ENCODE measurements at places on chromosomes 11 and 22. TPM values are rescaled to one million over a fixed set of nuclear protein-coding genes. Genes with fewer than 3 reads are reported as not detected.

DNA sequence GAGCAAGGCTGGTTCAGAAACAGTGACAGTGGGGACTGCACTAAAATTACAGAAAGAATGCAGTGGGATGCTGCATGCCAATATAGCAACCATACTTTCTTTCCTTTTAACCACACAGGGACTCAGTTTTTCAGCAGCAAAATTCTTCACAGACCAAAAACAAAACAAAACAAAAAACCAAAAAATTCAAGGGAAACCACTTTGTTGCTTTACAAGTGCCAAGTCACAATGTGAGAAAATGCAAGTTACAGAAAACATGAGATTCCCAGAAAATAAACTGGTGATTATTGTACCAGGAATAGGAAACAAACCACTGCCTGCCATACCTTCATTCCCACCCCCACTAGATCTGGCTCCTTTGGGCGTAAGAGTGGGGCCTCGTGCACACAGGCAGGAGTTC, 52.6 kb downstream of the TENM4 start:
- no peak for DNase-seq

The OR56B1 gene
- not detected for total RNA-seq

DNA sequence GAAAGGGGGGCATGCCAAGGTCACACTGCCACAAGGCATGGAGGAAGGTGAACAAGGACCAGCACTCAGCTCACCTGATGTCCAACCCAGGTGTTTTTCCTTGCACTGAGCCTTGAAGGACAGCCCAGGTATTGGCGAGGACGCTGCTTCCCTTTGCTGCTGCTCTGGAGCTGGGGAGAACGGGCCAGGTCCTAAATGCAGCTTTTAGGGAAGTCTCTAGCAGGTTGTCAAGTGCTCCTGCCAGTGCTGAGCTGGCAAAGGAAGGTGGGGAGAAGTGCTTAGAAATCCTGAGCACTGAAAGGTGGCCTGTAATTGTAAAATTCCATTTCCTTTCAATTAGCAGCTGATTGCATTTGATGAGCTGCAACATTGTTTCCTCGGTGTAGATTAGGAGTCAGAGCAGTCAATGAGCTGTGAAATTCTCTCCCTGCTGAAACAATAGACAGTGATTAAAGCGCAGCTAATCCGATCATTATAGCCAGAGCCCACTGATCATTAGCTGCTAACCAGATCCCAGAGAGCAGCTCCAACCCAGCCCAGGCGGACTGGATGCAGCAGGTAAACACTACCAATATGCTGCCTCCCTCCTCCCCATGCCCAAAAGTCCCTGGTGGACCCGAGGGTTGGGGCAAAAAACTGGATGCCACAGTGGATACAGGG, 507.6 kb downstream of the INSC start:
- DNase-seq = no peak

DNA sequence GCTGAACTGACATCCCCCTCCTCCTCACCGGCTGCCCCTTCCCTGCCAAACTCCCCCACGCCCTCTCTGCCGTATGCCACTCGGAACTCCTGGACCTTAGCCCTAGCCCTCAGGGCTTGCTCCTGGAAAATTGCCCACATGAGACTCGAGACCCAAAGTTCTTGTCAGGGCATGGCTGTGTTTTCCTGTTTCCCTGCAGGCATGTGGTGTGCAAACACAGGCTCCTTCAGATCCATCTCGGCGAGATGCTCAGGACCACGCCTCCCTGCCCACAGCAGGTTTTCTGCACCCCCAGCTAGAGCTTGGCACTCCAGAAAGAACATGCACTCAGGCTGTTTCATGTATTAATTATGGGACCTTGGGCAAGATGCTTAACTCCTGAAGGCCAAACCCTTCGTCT, 1480.4 kb downstream of the BRD1 start:
- DNase-seq = no peak

The CNTN5 gene
- total RNA-seq = 3.8 TPM

- peak; percentile 68 for DNase-seq
Measured at GRCh38 chr11:125514336-125515101, 18.5 kb upstream of the FEZ1 start.

DNA sequence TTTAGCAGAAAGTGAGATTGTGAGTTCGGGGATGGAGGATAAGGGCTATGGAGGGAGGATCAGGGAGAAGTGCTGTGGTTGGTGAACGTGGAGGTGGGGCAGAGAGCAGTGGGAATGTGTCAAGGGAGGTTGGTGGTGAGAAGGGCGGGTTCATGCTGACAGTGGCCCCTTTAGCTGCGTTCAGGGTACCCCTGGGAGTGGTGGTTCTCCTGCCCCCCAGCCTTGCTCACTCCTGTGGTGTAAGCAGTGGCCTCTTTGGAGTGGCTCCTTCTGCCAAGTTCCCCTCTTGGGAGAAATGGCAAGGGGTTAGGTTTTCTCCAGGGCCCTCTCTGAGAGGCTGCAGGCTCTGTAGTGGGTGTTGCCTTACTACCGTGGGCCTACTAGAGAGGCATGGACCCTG, 16.1 kb upstream of the NECTIN1 start:
- DNase-seq = no peak

DNA sequence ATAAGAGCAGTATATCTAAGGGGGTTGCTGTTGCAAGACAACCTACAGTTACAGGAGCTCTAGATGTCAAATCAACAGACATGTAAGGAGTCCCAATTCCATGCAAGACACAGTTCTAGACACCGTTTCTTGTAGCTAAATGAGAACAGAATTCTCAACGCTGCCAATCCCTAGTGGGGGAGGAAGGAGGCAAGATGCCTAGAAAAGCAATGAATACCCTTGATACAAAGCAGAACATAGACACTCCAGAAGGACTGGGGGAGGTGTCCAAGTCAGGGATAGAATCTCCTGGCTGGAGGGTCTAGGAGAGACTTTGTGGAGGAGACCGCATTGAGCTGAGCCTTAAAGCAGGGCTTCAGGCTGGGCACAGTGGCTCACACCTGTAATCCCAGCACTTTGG, 280.2 kb downstream of the BUD13 start:
- no peak for DNase-seq

- no peak for DNase-seq
Measured at GRCh38 chr11:34351051-34351450, 6.8 kb downstream of the ABTB2 start.

DNA sequence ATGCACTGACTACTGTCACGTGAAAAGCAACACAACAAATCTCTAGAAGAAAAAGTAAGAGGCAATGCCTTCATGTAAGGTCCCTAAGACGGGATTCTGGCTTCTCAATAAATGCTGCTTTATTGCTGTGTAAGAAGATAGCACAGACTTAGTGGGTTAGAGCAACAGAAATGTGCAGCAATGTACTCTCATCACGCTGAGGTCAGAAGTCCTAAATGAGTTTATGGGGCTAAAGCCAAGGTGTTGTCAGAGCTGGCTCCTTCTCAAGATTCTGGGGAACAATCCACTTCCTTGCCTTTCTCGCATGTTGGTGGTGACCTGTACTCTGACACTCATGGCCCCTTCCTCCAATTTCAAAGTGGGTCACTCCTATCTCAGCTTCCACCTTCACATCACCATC, 93.4 kb downstream of the SHANK2 start:
- no peak for DNase-seq

GRCh38 chr22:44818727-44819126, 66.4 kb downstream of the ARHGAP8 start:
- no peak for DNase-seq

- DNase-seq = peak; percentile 22
Measured at GRCh38 chr22:33012833-33013450, 45.2 kb downstream of the SYN3 start.

GRCh38 chr11:40376331-40376730, 1083.1 kb downstream of the LRRC4C start:
- DNase-seq = no peak

GRCh38 chr11:8225589-8226036, 38.1 kb downstream of the LMO1 start:
- DNase-seq = peak; percentile 60

- DNase-seq = no peak
Measured at GRCh38 chr11:11760838-11761237, 80.9 kb upstream of the USP47 start.

- DNase-seq = no peak
Measured at GRCh38 chr11:73156686-73157085, 14.6 kb upstream of the FCHSD2 start.

DNA sequence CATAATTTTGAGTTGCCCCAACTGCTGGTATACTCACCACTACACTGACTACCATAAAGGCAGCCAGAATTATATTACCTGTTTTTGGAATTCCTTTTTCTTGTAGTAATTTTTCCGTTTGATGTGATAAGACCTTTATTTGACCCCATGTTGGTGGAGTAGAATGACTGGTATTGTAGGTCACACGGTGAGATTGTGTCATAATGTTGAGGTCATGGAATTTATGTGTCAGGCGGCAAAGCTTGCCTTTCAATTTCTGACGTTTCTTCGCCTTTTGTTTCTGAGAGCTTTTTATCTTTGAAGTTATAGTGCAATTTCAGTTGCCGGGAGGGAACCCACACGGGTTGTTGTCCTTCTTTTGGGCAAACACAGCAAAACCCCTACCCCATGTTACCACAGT, 13.0 kb downstream of the OR52K1 start:
- no peak for DNase-seq

GRCh38 chr11:91047882-91048281, 825.0 kb upstream of the CHORDC1 start:
- no peak for DNase-seq

The LBHD1 gene
- total RNA-seq = 3.7 TPM

All from H4 (cell line).